ENCODE measurements at places on chromosomes 7 and 10.

GRCh38 chr10:59563531-59563930 is 146.1 kb downstream of the SLC16A9 start:
- no peak for DNase-seq

GRCh38 chr10:31345886-31346285 is 26.9 kb downstream of the ZEB1 start:
- no peak for DNase-seq

GRCh38 chr7:35748371-35748770 is 52.5 kb upstream of the SEPTIN7 start:
- no peak for DNase-seq

DNA sequence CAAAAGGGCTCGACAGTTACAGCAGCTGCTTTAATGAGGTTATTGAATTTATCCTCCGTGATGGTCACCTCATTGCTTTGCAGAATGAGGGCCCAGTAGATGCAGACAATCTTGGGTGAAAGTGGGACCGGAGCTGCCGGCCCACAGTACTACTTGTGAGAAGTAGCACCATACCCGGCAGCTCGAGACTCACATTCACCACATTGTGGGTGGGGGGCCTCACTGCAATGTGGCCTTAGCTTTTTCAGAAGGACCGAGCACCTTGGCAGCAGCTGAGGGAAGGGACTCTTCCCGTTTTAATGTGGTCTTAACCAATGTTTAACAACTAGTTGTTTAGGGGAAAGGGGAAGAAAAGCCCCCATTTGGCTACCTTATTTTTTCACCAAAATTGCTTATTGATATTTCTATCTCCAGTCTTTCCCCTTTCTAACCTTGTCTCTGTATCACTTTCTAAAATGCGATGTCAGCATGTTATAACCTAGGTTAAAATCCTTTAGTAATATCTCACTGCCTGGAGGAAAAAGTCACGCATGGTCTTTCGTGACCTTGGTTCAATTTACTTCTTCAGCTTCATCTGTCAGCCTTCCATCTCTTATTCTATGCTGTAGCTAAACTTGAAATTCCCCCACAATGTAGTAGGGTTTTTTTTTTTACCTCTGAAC is 87.4 kb upstream of the PHYHIPL start:
- peak; percentile 1 for DNase-seq

DNA sequence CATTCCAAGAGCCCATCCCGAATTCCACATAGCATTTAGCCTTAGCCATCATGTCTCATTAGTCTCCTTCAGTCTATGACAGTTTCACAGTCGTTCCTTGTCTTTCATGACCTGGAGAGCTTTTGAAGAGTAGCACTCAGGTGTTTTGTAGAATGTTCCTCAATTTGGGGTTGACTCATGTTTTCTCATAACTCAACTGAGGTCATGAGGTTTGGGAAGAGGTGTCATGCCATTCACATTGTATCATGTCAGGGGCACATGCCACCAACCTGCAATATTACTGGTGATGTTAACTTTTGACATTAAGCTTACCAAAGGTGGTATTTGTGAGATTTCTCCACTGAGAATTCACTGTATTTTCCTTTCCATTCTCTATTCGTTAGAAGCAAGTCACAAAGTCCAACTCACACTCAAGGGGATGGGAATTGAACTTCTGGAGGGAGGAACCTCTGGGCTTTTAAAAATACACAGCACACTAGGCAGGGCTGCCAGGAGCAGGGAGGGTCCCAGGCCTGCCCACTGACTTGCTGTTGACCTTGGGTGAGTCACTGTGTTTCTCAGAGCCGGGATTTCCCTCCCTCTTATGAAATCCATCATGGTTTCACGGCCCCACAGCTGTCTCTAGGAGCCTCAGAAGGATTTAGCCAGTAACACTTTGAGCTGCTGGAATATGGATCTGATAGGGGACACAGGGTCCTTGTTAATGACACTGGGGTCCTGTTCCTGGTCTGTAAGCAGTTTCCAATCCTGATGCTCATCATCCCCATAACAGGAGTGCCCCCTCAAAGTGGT is 74.4 kb upstream of the TCF7L2 start:
- peak; percentile 5 for DNase-seq

DNA sequence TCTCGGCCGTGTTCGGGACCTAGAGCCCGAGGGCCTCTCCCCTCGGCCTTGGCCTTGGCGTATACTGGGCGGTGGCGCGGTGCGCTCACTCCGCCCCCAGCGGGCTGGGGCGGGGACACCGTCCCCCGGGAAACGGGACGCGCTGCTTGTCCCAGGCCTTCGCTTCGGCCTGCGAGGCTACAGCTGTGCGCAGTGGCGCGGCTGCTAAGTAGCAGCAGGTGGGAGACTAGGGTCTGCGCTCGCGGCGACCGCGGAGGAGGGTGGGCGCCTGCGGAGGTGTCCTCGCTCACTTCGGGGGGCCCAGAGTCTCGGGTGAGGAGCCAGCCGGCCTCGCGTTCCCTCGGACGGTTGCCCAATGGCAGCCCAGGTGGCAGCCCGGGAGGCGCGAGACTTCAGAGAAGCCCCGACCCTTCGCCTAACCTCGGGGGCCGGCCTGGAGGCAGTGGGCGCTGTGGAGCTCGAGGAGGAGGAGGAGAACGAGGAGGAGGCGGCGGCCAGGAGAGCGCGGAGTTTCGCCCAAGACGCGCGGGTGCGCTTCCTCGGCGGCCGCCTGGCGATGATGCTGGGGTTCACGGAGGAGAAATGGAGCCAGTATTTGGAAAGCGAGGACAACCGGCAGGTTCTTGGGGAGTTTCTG is at the start of gene DNAH11:
Gene DNAH11, plus strand, starts transcription at position 149 of the 637 bp plus-strand sequence. Its CDS starts 207 bp downstream, at position 356.
- peak; percentile 54 for DNase-seq

DNA sequence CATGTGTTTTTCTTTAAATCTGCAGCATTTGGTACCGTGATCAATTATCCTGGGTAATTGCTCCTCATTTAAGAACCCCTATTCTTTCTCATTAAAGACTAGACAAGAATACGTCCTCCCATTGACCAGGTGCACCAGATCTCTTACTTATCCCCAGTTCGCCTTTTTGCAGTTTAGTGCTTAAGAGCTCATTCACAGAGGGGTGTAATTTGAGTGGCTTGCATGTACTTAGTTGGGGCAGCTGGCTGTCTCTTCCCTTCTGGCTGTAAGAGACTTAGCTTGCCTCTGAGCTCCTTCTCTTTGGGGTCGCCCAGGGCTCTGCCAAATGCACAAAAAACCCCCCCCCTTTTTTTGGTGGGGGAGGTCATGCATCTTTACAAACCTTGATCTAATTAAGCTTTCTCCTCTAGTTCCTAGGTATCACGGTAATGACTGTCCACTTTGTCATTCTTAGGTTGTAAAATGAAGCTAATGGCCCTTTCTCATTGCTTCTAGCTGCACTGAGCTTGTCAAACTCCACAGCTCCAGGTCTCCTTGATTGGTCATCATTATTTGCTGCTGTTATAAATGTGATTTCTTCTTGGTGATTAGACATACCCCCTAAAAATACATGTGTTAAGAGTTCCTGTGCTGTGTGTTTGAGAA is 26.3 kb downstream of the GAD2 start:
- no peak for DNase-seq

DNA sequence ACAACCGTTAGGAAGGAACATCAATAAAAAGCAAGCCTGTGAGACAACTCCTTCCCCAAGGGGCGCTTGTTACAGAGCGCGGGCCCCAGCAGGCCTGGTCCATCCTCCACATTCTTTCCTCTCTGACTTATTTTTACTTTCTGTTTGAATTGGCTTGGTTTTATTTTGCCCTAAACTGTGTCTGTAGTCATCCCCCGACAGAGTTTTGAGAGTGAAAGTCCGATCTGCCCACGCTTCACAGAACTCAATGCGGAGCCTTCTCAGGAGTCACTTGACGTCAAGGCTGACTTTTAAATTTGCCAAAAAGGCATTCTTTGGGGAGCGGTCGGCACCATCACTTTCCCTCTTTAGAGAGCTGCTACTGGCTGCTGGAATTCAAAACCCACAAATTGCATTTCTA is 150.1 kb upstream of the KLF6 start:
- peak; percentile 86 for DNase-seq

DNA sequence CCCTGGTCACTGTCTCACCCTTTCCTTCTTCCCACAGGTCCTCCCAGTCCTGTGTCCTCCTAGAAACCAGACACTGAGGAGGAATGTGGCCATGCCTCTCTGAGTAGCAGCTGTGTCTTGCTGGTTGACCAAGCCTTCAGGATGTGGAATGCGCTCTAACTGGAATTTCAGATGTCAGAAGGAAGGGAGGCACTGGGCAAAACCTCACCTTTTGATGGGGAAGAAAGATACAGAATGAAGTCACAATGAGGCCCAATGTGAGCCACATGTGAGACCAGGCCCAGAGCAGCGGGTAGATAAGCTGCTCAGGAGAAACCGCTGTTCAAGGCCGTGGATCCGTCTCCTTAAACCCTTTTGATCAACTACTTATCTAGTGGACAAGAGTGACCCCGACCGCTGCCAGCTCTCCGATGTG is 54.8 kb upstream of the ECHDC3 start:
- no peak for DNase-seq

DNA sequence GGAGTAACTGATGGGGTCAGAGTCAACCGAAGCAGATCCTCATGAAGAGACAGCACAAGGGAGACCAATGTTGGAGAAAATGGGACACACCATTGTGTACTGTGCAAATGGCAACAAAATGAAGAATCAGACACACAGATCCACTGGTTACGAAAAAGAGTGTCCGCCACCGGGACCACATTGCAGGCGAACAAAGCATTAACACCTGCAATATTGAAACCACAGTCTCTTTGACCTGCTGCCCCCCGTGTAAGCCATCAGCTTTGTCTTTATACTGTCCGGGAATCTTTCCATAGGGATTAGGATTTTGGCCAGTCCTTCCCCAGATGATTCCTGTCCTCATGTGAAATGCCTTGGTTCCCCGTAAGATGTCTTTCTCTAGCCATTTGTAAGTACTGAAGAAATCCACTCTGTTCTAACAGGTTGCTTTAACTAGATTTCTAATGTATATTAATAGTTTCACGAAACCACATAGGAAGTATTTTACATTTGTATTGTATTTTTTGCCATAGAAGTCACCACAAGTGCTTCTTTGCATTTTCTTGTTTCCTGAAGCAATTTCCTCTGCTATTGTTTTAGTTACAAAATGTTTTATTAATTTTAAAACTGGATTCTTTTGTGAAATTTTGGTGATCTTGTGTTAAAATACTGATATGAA is 140.8 kb upstream of the NFE2L3 start:
- no peak for DNase-seq

- no peak for DNase-seq
Observed at GRCh38 chr10:63125459-63125858, 7.7 kb upstream of the NRBF2 start.

- DNase-seq = no peak
Observed at GRCh38 chr7:128266883-128267594, 26.0 kb downstream of the LEP start.

GRCh38 chr10:29386342-29386999 is 97.6 kb downstream of the LYZL1 start:
- DNase-seq = peak; percentile 16

DNA sequence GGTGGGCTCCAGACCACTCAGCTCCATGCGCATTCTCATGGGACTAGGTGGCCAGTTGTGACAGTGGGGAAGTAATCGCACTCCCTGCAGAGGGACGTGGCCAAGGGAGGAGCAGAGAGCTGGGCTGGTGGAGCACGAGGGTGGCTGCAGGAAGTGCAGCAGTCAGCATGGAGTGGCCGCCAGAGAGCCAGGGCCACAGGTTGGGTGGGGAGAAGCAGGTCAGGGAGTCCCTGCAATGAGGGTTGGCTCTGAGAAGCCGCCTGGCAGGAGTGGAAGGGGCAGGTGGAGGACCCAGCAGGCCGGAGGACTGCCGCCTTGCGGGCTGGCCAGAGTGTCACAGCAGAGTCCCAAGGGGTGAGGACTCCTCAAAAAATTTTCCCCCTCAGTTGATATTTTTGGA is 26.2 kb downstream of the FKBP6 start:
- DNase-seq = no peak

- no peak for DNase-seq
Observed at GRCh38 chr10:18456984-18457383, 194.4 kb downstream of the NSUN6 start.

- no peak for DNase-seq
Observed at GRCh38 chr7:112411186-112411795, 39.0 kb upstream of the IFRD1 start.

GRCh38 chr7:139488810-139489209 is 5.3 kb upstream of the KLRG2 start:
- no peak for DNase-seq

GRCh38 chr10:2949948-2950354 is 117.4 kb upstream of the PFKP start:
- DNase-seq = peak; percentile 78

- no peak for DNase-seq
Observed at GRCh38 chr7:80036107-80036506, 98.5 kb upstream of the GNAI1 start.

DNA sequence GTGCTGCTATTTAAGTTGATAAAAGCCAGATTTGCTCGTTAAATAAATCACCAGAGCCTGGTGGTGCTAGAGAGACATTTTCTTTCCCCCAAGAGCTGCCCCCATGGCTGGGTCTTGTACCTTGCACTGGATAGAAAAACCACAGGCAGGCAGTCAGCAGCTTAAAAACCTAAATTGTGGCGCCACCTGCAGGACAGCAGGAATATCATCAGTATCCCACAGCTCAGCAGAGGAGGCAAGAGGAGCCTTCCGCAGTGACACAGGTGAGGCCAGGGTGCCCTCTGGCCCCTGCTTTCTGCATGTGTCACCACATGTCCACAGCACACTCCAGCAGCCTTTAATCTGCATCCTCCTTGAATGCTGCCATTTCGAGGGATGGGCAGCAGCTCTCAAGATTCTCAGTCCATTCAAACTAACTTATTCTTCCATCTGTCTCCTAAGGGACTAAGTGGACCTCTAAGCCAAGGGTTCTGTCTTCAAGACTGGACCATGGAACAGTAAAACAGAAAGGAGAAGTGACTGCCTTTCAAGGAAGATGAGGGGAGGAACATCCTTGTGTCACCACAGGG is 4.5 kb upstream of the PLXNA4 start:
- peak; percentile 76 for DNase-seq

DNA sequence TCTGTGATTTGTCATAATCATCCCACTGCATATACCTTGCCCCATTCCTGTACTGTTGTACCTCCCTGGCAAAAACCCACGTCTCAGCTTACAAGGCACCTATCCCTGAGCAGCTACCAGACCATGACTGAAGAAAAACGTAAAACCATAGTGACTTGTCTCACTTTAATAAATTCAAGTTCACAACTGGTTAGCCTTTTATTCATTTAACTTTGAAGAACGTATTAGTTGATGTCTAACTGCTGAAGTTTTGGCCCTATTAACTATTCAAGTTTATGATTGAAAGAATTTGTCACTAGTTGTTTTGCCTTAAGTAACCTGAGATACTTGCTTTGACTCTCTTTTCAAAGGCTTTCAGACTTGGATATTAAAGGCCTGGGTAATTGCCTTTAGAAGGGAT is 59.7 kb downstream of the GALNT11 start:
- no peak for DNase-seq

- no peak for DNase-seq
Observed at GRCh38 chr10:100782461-100783244, 37.3 kb downstream of the PAX2 start.

- no peak for DNase-seq
Observed at GRCh38 chr10:69955211-69955805, 97.3 kb upstream of the MACROH2A2 start.

DNA sequence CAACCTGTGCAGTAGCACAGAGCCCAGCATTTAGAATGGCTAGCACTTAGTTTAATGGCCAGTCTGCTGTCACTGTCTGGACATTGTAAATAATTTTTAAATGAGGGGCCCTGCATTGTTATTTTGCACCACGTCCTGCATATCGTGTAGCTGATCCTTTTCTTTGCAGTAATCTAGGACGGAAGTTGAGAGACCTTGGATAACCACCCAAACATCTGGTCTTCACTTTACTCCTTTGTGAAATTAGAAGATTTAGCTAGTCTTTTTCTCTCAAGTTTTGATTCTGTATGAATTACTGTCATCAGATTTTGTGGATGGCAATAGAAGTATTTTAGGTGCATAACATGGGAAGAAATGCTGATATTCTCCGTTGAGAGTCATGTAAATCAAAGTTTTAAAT is 1.9 kb downstream of the MIOS start:
- DNase-seq = no peak
